ENCODE measurements at places on chromosomes 1 and 21.

DNA sequence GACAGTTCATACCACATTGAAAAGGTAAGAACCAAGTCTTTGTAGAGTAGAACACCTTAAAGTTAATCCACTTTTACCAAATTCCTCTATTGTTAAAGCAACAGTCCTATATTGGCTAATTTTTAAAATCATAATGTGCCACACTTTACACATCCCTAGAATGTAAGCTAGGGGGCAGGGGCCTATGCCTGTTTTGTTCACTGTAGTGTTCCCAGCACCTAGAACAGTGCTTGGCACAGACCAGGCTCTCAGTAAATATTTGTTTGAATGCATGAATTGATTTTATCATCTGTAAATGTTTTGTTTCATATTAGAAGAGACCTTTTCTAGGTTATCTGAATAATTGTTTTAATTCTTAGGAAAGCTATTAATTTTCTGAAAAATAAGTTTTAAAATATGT lies 9.1 kb downstream of the SMAP2 start:
- DNase-seq = no peak

DNA sequence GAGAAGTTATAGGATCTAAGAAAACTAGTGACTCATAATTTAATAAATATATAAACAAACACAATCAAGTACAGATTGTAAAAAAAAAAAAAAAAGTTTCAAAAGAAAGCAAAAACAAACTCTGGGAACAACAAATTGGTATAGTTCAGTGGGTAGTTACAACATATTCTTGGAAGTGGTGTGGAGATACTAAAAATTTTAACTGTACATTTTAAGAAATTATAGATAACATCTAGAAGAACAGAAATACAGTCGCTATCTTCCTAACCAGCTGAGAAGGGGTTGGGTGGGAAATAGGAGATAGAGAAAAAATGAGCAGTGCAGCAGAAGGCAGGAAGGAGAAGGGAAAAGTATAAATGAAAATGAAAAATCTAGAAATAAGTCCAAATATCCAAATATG lies 70.5 kb downstream of the LRRC8C start:
- DNase-seq = no peak

DNA sequence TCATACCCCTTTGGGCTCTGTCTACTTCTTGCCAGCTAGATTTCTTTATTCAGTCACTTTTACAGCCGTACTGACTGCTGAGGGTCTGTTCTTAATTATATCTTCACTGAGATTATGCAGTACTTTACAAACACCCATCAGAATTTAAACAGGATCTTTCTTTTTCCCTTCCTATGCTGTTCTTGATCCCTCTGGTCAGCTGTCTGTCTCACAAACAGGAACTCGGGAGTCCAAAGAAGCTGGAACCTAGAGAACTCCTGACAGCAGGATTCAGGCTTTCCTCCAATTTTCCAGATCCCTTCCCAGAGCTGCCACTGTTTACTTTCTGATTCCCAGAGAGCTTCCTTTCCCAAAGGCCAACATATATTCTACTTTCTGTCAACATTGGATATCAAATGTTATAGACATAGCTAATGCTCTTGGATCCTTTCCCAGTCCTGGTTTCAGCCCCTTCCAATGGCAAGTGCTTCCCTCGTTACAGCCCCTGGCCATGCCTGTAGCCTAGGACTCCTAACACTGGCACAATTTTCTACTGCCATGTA lies 59.5 kb downstream of the ATP2B4 start:
- DNase-seq = no peak

GRCh38 chr1:47724432-47724999 lies 272.7 kb downstream of the TRABD2B start:
- DNase-seq = no peak

DNA sequence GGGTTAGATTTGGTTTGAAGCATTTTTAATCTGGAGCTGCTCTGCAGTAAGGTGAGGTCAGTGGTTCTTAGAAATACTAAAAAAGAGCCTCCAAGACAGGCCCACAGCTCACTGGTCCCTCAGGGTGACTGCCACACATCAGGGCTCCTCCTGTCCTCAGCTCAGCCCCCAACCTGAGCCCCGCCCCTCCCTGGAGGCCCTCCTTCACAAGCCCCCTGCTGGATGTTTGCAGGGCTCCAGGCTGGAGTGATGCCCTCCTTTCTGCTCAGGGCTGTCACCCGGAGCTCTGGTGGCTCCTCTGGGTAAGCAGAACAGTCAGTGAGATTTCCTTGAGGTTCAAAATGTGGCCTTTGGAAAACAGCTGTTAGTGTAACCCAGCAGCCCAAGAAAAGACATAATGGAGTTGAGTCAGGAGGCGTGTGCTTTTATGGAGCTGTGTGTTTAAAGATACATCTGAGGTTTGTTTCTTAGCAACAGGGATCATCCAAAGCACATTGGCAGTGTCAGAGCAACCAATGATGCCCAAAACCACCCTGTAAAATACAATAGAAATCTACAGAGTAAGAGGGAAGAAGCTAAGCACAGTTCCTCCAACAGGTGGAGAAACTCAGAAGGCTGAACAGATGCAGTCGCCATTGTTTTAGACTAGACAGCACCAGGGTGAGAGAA lies 21.4 kb downstream of the STUM start:
- no peak for DNase-seq

GRCh38 chr1:161781995-161782394 lies 15.9 kb downstream of the ATF6 start:
- no peak for DNase-seq

- DNase-seq = no peak
These were observed 389.7 kb downstream of the NTNG1 start for GRCh38 chr1:107530543-107530942.

- no peak for DNase-seq
These were observed 230.5 kb upstream of the ZRANB2 start for GRCh38 chr1:71311376-71311775.

GRCh38 chr1:56024155-56024554 lies 555.2 kb downstream of the PLPP3 start:
- DNase-seq = no peak
